A549 treated with GW870086 at 1 μM for 4 hours (cell line): ENCODE measurements at places on chromosomes 6 and 20. TPM values are rescaled to one million over a fixed set of nuclear protein-coding genes. Genes with fewer than 3 reads are reported as not detected.

Gene TRIM15
- total RNA-seq, result not detected in 5 replicates

Gene CNR1
- 0.45 to 0.65 TPM (median 0.46 TPM) in 5 replicates for total RNA-seq

Gene SLC25A27
- total RNA-seq, result 0.44 to 1.3 TPM (median 0.47 TPM) in 5 replicates

Gene FAM162B
- total RNA-seq, result not detected in 5 replicates

Gene HCK
- total RNA-seq, result 0.06 to 0.18 TPM (median 0.14 TPM) in 5 replicates

Gene ZBP1
- 0.13 TPM in 1 of 5 replicates, not detected in the others for total RNA-seq

Gene KHDC1L
- 0.36 to 0.51 TPM (median 0.42 TPM) in 4 of 5 replicates, not detected in the other for total RNA-seq

Gene FAM120B
- total RNA-seq, result 8.8 to 11.0 TPM (median 10.1 TPM) in 5 replicates

Gene FAM209B
- total RNA-seq, result 0.21 to 0.72 TPM (median 0.48 TPM) in 5 replicates

Gene HLA-DMA
- 2.4 to 4.1 TPM (median 2.5 TPM) in 5 replicates for total RNA-seq

Gene PSORS1C2
- not detected in 5 replicates for total RNA-seq

Gene HAO1
- not detected in 5 replicates for total RNA-seq

Gene LRRC73
- 0.88 to 1.2 TPM (median 1.2 TPM) in 5 replicates for total RNA-seq

Gene CPXM1
- not detected in 5 replicates for total RNA-seq

Gene FRK
- 1.5 to 2.4 TPM (median 2.3 TPM) in 5 replicates for total RNA-seq

Gene PROCR
- total RNA-seq, result 106 to 153 TPM (median 145 TPM) in 5 replicates

Gene FGD2
- not detected in 5 replicates for total RNA-seq

Gene IRAK1BP1
- total RNA-seq, result 0.58 to 1.1 TPM (median 0.73 TPM) in 5 replicates

Gene MYLK2
- 0.48 to 0.86 TPM (median 0.66 TPM) in 5 replicates for total RNA-seq

Gene THEMIS
- not detected in 5 replicates for total RNA-seq

Gene ENPP1
- total RNA-seq, result 0.87 to 1.6 TPM (median 1.3 TPM) in 5 replicates

Gene GLP1R
- not detected in 5 replicates for total RNA-seq
